Activated T-helper 1 cell treated with anti-CD3 and anti-CD28 coated beads, Interleukin-2, amount 50 U/mL, for 16 hours (primary cell): ENCODE measurements at places on chromosomes 6 and 20.
A peak's percentile ranks its signal among the peaks of the same experiment; 100 is the strongest.

GRCh38 chr20:53330601-53331140 is 263.0 kb downstream of the ZNF217 start:
- no peak for DNase-seq

GRCh38 chr6:2257363-2257762 is 12.0 kb upstream of the GMDS start:
- no peak for DNase-seq

- DNase-seq = no peak
Measured at GRCh38 chr6:152435816-152436215, 201.3 kb downstream of the SYNE1 start.

DNA sequence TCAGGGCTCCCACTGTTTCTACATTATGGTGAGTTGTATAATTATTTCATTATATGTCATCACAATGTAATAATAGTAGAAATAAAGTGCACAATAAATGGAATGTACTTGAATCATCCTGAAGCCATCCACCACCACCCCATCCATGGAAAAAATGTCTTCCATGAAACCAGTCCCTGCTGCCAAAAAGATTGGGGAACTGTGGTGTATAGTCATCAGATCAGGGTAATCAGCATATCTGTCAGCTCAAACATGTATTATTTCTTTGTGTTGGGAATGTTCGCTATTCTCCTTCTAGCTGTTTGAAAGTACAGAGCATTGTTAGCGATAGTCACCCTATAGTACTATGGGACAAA is 33.8 kb upstream of the SLC22A23 start:
- no peak for DNase-seq

- DNase-seq = peak; percentile 80
Measured at GRCh38 chr6:27772261-27773001, 139.8 kb downstream of the OR2B2 start.

GRCh38 chr6:31822036-31822821 is 5.3 kb upstream of the HSPA1B start:
- peak; percentile 34 for DNase-seq

DNA sequence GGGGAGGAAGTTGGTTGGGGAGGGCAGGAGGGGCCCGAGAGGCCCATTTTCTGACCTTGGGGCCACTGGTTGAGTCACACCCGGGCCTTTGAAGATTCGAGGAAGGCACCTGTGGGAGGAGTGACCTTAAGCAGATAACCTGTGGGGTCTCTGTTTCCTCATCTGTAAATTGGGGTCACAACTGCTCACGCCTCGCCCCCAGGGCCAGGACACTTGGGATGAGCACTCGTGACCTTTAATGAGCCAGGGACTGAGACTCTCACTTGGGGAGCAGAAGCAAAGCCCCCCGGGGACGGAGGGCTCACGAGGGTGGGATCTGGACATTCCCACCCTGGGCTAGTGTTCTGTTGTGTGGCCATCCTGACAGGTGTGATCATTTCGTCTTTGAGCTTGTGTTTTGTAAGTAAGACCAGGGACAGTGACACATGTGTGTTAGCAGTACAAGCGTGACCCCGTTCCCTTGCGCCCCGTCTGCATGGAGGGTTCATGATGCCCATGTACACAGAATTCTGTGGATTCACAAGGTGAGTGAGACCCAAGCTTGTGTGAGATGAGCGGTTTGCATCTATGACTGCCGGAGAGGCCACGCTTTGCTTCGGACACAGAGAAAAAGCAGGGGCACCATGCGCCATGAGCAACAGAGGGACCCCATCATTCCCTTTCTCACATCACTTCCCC is 79.3 kb upstream of the PMEPA1 start:
- DNase-seq = no peak

DNA sequence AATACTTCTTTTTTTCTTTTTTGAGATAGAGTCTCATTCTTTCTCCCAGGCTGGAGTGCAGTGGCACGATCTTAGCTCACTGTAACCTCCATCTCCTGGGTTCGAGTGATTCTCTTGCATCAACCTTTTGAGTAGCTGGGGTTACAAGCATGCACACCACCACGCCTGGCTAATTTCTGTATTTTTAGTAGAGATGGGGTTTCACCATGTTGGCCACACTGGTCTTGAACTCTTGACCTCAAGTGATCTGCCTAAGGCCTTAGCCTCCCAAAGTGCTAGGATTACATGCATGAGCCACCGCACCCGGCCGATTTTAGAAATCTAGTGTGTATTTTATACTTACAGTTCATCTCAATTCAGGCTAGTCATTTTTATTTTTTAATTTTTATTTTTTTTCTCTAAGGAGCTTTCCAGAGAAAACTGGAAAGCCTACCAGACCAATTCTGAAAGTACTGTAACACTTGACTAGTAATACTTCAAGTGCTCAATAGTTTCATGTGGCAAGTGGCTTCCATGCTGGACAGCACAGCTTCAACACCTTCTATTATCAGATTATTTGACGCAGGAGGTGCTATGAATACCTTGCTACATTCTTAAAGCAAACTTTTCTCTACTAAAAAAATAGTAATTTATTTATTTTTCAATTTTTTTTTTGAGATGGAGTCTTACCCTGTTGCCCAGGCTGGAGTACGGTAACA is 25.0 kb downstream of the POLR1C start:
- no peak for DNase-seq

DNA sequence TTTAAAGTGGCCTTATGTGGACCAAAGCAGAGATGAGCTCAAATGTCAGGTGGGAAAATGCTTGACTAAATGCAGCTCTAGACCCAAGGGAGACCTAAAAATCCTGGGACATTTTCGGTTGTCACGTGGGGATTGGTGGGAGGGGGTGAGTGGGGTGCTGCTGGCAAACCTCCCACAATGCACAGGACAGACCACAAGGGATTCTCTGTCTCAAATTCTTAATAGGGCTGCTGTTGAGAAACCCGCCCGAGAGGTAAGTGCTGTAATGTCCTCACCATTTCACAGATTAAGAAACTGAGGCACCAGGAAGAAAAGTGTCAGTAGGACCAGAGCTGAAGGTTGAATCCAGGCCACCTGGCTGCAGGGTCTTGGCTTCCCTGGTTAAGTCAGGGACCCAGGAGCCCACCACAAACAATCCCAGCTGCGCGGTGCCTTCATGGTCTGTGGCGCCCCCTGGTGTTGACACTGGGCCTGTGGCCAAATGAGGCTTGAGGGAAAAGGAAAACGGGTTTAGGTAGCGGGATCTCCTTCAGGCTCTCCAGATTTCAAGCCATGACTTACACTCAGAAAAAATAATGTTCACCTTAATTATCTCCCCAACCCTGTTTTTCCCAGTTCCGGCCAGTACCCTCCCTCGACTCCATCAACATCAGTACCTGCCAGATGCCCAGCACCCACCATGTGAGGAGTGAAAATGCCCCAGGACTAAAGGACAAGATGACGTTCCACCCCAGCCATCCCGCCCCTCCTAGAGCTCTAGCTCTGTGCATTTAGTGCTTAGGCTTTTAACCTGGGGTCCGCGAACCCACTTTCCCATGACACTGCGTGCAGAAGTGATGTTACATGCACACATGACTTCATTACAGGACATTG is 7.2 kb downstream of the HLA-G start:
- peak; percentile 22 for DNase-seq

DNA sequence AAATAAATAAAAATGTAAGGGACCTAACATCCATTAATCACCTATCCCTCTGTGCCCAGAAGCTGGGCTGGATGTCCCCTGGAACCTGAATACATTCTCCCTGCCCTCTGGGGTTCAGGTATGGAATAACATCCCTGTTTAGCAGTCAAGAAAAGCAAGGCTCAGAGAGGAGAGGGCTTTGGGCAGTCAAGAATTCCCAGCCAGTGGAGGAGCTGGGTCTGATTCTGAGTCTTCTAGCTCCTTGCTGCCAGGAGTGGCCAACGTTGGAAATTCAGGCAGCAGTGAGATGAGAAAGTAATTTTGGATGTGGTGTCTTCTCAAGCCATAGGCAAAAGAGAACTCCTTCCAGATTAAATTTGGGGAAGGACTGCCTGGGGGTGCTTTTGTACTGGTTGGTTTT is 42.6 kb upstream of the ZNFX1 start:
- no peak for DNase-seq

DNA sequence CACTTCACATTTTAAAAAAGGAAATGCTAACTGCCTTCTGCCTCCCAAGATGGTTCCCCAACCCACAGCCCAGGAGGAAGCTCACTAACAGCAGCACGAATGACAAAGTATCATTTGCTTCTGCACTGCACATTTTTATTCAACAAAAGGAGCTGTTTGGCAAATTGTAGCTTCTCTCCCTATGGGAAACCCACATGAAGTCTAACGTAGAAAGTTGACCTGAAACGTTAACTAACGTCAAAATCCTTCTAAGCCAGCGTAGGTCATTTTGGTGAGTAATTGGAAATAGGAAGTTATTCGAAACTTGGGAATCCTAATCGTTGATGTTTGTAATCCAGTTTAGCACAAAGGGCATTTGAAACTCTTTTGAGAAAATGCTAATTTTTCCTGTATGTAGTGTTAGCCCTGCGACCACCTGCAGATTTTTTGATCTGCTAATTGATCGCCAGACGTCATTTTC is 2.9 kb downstream of the SALL4 start:
- DNase-seq = no peak

DNA sequence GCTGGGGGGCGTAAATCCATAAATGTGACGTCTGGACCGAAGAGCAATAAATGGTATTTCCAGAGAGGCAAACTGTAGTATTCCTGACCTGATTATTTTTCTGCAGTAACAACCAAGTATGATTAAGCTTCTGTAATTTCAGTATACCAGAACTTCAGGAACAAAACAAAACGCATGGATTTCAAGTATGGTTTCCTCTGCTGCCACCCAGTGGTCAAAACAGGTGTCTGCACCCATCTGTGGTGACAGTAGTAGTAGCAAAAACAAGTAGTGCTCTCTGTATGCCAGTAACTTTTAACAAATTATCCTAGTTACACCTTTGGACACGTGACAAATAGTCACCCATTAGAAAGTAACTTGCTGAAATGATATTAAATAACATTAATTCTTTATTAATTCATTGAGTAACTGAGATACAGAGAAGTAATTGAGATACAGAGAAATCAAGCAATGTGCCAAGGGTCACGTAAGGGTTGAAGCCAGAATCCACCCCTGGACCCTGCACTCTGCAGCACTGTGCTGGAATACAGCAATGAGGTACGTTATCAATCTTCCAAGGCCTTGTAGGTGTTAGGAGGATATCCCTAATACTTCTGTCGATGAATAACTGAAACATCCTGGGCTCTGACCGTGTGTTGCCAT is 7.9 kb downstream of the CALHM4 start:
- DNase-seq = peak; percentile 36

- no peak for DNase-seq
Measured at GRCh38 chr20:959996-960615, 42.0 kb downstream of the RSPO4 start.

- no peak for DNase-seq
Measured at GRCh38 chr6:112634376-112634775, 287.2 kb downstream of the RFPL4B start.

GRCh38 chr20:32294071-32294470 is 16.6 kb downstream of the KIF3B start:
- no peak for DNase-seq

- peak; percentile 23 for DNase-seq
Measured at GRCh38 chr6:159107451-159108260, 61.5 kb upstream of the FNDC1 start.

GRCh38 chr6:13373919-13374318 is 45.6 kb upstream of the TBC1D7 start:
- DNase-seq = no peak

DNA sequence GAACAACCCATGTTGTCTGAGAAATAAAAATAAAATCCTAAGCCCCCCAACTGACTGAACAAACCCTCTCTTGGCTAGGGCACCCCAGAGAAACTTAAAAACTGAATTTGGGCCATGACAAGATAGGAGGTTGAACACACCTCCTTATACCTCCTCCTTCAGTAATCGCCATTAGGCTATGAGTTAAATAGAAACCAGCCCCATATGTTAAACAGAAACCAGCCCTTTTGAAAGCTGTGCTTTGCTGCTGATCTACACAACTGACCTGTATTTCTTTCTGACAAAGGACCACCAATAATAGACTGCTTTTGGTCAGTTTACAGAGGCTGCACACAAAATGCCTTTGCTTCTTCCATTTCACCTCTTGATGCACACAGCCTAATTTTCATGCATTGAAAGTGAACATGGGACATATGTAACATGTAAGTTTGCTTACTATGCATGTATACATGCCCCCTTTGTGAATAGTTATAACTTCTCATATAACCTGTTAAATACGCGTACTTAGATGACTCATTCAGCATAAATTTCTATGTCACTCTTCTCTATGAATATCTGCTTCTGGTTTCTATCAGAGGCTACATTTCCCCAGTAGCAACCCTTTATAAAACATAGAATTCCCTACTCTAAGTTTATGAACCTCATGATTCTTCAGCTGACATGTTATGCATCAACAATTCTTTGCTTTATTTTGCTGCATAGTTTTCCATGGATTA is 462.9 kb downstream of the COL12A1 start:
- no peak for DNase-seq

DNA sequence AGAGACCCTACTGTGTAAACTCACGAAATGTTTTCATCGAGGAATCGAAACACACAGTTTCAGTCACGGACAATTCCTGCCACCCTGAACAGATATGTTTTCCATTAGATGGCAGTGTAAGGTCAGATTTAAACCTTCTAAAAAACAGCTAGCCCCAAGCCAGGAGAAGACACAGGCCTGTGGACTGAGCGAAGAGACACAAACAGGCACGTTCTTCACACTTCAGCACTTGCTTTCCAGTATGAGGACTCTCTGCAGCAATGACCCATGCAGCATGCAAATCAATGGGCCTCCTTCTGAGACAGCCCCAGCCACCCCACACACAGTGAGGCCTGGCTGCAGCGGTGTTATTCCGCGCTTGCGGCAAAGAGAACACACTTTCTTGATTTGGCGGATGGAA is 31.9 kb downstream of the HUS1B start:
- no peak for DNase-seq

GRCh38 chr20:51446230-51446629 is 96.3 kb downstream of the NFATC2 start:
- DNase-seq = no peak

GRCh38 chr20:9574181-9574580 is 59.8 kb downstream of the LAMP5 start:
- no peak for DNase-seq

DNA sequence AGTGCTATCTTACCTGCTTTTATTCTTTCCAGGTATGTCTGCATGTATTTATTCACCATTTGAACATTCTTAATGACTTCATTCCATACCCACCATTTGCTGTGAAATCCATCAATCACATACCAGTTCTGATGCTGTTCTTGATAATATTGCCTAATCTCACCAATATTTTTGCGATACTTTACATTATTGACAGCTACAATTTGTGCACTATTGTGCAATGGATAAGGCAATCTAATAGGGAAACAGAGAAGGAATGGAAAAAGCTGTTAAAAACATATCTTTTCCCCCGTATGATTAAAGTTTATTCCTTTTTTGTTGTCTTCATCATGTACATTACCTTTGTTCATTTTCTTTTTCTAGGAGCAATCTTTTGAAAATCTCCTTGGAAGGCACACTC is 23.3 kb upstream of the ZBTB24 start:
- DNase-seq = no peak

- no peak for DNase-seq
Measured at GRCh38 chr6:38528196-38528965, 111.3 kb downstream of the BTBD9 start.

GRCh38 chr6:68238097-68238601 is 396.9 kb upstream of the ADGRB3 start:
- no peak for DNase-seq
